Ureter (tissue), 1 donor: ENCODE measurements at places on chromosomes 3 and 15.

GRCh38 chr15:101121511-101122090 lies 130.2 kb downstream of the CHSY1 start:
- DNase-seq, result peak; percentile 77

- DNase-seq, result no peak
These were observed 291.2 kb upstream of the TBC1D5 start for GRCh38 chr3:18033581-18034108.

DNA sequence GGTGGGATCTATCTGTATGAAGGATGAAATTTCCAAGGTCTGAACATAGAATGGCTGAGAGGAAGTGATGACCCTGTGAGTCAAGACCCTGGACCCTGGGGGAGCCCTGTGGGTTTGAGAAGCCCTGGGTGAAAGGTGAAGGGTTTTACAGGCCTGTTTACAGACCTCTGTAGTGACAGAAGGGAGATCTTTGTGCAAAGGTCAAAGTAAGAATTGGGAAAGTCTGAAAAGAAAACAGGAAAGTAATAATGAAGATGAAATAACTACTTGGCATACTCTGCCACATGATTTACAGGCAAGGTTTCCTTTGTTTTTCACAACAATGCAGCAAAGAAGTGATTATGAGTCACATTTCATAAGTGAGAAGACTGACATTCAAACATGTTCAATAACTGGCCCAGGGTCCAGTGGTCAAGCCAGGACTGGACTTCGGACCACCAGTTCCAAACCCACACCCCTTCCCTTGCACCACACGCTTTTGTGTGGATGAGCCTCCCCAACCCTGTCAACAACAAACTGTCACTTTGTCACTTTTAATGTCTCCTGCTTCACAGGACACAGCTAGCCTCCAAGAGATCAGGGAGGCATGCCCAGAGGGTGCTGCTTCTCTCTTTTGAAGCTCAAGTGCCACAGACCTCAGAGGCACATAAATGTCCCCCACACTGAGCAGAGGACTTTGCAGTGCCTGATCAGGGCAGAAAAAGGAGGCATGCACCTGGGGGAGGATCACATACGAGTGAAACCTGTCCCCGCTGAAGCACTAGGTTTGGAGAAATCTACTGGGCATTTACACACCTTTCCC lies 21.5 kb downstream of the CD86 start:
- no peak for DNase-seq

GRCh38 chr3:46284981-46285683 lies 42.9 kb downstream of the CCR3 start:
- no peak for DNase-seq

- no peak for DNase-seq
These were observed 608.4 kb downstream of the CADM2 start for GRCh38 chr3:85567071-85567676.

GRCh38 chr15:101306341-101307047 lies 11.4 kb upstream of the SNRPA1 start:
- no peak for DNase-seq

DNA sequence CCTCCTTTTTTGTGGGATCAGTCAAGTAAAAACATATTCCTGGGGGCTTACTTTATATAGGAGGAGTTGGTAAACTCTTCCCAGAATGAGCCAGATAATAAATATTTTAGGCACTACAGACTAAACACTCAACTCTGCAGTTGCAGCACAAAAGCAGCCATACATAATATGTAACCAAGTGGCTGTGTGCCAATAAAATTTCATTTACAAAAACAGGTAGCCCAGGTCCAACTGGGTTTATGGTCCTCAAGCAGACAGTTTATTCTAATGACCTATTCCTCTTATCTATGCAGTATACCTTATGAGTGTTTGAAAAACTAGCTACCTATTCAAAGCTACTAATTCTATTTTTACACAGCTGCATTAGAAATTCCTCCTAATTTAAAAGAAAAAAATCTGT lies 61.8 kb downstream of the FAIM start:
- DNase-seq, result no peak

- no peak for DNase-seq
These were observed 4.7 kb upstream of the PAQR5 start for GRCh38 chr15:69293741-69294615.

DNA sequence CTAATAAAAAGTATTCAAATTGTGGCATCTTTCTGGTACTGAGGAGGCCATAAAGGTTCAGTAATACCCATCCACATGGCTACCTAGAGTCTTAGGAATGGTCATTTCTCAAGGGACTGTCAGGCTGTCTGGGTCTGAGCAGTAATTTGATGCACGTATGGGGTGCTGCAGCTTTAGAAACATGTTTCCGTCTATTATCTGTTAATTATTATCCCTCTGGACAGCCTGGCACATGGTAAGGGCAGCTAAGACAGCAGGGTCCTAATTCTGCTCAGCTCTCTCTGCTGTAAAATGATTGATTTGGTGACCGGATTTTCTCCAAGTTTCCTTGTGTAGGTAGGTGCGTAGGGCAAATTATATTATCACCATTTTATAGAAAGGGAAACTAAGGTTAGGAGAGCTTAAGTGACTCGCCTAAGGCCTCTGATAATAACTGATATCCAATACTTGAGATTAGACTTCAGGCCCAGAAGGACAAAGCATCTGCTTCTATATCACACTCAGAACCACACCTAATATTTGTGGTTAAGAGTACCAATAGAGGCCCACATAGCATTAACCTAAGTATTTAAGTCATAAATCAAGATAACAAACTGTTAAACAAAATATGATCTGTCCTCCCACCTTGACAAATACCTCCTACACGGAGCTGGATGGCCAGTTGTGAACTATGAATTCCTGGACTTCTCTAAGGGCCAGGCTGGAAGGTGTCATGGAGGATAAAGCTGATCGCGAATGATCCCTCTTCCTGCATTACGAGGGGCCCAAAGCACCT lies 2.9 kb upstream of the RAP2B start:
- DNase-seq, result no peak

GRCh38 chr15:68599560-68600071 lies 20.8 kb downstream of the CORO2B start:
- DNase-seq, result no peak

DNA sequence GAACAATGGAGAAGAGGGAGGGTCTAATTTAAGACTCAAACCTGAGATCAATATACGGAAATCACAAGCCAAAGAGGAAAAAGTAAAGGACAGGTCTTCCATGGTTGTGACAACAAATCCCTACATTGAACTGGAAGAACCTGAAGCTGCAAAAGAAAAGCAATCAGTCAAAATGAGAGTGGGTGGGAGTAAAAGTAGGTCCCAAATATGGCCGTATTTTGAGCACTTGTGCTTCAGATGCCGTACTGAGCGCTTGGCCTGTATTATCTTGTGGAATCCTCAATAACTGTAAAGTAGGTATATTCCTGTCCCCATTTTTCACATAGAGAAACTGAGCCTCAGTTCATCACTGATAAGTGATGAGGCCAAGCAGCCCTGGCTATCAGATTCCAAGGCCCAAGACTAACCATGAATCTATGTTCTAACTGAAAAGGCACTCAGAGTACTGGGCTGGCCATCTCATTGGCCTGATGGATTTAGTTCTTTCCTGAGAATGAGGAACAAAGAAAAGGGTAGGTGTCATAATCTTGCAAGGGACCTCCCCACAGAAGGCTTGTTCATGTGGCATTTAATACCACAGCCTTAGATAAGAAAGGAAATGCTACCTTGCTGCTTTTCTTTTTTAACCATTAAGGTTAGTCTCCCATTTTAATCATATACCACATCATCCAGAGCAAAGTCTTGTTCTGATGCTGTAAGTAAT lies 52.5 kb downstream of the LRRN1 start:
- DNase-seq, result no peak

- DNase-seq, result no peak
These were observed 393.0 kb downstream of the IGSF11 start for GRCh38 chr3:118641608-118642007.

DNA sequence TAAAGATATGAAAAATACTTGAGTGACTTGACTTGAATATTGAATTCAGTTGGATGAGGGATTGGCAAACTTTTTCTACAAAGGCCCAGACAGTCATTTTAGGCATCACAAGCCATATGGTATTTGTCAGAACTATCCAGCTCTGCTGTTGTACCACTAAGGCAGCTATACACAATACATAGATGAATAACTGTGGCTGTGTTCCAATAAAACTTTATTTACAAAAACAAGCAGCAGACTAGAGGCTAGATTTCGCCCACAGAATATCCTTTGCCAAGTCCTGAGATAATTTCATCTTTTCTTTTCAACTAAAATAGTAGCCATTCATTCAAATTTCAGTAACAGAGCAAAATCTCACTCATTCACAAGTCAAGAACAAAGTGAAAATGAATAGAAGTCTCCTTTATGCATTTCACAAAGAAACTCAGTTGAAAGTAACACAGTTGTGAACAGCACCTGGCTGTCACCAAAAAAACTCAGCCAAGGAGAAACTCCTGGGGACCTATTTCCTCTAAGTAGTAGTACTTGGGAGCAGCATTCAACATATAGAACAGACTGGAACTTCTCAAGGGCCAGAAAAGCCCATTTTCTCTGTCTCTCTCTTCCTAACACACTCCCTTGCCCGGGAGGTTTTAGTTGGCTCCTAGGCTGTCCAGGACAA lies 56.3 kb downstream of the OSBPL10 start:
- DNase-seq, result no peak
